ENCODE measurements at places on chromosomes 16 and 17. TPM values are rescaled to one million over a fixed set of nuclear protein-coding genes. Genes with fewer than 3 reads are reported as not detected.

DNA sequence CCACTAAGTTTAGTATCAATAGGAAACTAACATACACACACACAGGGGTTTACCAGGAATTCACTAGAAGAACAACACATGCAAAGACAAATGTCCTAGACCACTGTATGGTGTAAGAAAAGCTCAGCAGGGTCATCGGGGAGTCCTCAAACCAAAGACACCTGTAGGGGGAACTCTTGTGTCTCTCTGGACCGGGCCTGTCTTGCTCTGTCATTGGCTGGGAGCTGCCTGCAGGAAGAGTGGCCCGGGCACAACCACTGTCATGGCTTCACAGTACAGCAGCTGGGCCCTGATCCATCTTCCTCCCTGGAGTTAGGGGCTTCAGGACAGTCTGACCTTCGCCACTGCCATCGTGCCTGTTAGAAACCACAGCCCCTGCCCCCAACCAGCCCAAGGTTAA lies 263.6 kb upstream of the DYNLRB2 start:
- DNase-seq: no peak

GRCh38 chr16:86988920-86989696 lies 328.1 kb downstream of the C16orf95 start:
- no peak for DNase-seq

GRCh38 chr16:54102888-54103866 lies 183.4 kb downstream of the IRX3 start:
- DNase-seq: no peak

DNA sequence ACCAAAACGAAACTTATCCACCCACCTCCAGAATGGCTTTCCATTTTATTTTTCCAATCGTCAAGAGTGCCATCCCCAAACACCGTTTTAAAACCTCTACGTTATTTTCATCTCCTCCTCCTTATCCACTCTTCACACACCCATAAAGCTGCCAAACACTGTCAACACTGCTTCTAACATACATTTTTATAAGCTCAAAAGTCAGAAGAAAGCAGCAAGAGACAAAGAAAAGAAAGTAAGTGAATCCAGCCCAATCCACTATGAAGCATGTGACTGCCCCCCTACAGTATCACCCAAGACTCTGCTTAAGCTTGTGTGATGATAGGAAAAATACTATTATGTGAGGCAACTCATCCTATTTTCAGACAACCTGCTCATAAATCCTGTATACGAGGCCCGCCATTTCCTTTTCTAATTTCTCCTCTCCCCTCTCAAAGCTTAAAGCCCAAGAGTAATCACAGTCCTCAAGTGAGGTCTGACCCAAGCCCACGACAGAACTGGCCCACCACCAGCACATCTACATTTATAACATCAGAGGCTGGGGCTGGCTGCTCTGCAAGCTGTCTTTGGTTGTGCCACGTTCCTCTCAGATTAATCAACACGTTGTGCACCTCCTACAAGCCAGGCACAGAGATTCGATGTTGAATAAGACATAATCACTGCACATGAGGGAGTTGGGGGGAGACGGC lies 16.3 kb downstream of the USP31 start:
- peak; percentile 39 for DNase-seq

- DNase-seq: no peak
These were observed 109.1 kb downstream of the C16orf78 start for GRCh38 chr16:49482690-49483089.

GRCh38 chr16:83623091-83623730 lies 184.6 kb upstream of the HSBP1 start:
- no peak for DNase-seq

- no peak for DNase-seq
These were observed 214.7 kb downstream of the SPECC1 start for GRCh38 chr17:20223808-20224328.

DNA sequence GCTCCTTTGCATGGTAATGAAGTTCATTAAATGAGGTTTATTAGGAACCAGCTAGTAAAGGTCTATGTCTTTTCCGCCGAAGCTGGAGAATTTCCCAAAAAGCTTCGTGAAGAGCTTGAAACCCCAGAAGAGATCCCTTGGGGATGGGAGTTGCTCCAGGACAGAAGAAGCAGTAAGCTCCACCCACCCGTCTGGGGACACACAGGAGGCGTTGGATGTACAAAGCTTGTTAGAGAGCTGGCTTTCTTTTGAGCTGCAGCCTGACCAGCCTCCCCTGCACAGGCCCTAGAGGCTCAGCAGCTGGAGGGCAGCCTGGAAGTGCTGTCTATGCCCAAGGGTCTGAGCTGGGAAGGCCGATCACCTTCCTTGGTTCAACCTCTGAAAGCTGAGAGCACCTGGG lies 147.4 kb upstream of the SDK2 start:
- no peak for DNase-seq

GRCh38 chr17:14202388-14203166 lies 34.1 kb downstream of the CDRT15 start:
- no peak for DNase-seq

- peak; percentile 86 for DNase-seq
These were observed 95.6 kb upstream of the CDYL2 start for GRCh38 chr16:80899809-80900592.

- DNase-seq: peak; percentile 40
These were observed 48.1 kb downstream of the XPO6 start for GRCh38 chr16:28163699-28164098.

- no peak for DNase-seq
These were observed 19.0 kb downstream of the SPIRE2 start for GRCh38 chr16:89847051-89847939.

DNA sequence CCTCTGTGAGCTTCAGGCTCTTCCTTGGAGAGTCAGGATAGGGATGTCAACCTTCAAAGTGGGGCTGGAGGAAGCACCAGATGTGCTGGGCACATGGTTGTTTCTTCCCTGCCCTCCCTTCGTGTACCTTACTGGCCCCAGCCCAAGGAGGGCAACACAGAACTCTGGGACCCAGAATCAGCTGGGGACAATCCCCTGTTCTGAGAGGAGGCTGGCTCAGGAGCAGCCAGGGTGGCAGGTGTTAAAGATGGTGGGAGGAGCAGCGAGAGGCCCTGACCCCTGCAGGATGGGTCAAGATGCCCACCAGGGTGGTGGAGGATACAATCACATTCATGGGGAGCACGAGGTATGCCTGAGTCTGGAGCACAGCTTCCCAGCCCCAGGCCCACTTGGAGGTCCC lies 300.4 kb downstream of the ABCC12 start:
- no peak for DNase-seq

- DNase-seq: peak; percentile 62
These were observed 7.3 kb downstream of the ARHGAP27 start for GRCh38 chr17:45425125-45425983.

DNA sequence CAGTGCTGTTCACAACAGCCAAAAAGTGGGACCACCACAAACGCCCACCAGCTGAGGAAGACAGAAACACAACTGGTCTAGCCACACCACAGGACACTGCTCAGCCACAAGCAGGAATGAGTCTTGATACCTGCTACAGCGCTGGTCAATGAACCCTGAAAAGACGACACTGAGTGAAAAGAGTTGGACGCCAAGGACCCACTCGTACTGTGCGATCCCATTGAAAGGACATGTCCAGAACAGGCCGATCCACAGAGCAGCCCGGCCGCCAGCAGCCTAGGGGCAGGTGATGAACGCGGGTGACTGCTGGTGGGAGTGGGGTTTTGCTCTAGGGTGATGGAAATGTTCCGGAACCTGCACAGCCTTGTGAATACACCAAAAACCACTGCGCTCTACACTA lies 10.6 kb upstream of the SLC38A8 start:
- DNase-seq: no peak

GRCh38 chr16:77599793-77600415 lies 122.4 kb upstream of the NUDT7 start:
- peak; percentile 61 for DNase-seq

GRCh38 chr16:66581246-66581952 lies 2.1 kb downstream of the CMTM2 start:
- peak; percentile 9 for DNase-seq

GRCh38 chr16:83769397-83770008 lies 38.3 kb upstream of the HSBP1 start:
- DNase-seq: no peak

- DNase-seq: no peak
These were observed 154.2 kb downstream of the MRM1 start for GRCh38 chr17:36755586-36755985.

DNA sequence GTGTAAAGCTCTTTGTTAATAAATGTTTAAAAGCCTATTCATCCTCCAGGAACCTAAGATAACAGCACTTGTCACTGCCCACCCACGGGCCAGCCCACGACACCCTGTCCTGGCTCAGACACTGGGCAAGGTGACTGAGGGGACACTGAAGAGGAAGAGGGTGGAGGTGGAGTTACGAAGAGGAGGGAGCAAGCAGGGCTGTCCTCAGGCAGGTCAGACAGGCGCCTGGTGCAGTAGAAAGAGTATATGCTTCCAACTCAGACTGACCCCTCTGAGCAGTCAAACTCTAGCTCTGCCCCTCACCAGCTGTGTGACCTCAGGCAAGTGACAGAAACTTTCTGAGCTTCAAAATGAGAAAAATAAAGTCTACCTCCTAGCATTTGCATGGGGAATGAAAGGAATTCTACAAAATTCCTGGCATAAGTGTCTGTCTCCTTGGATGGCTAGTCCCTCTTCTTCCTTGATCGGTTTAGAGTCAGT lies 22.8 kb downstream of the TEX2 start:
- no peak for DNase-seq

GRCh38 chr17:82846061-82846691 lies 6.4 kb upstream of the ZNF750 start:
- no peak for DNase-seq

DNA sequence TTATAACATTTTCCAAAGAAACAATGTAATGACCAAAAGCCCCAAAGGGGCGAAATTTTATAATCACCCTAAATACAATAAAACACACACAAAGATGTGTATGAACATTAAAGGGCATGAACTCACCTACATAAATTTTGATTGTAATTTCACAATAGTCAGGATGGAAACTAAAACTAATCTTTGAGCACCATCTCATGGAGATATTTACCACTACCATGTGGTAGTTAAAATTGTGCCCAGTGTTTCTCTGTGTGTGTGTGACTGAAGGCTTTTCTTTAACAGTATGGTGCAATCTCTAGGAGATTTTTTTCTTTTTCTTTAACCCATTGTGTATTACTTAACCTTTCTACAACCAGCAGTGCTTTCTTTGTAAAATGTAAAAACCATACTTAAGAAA lies 19.7 kb upstream of the MEIOC start:
- peak; percentile 41 for DNase-seq

DNA sequence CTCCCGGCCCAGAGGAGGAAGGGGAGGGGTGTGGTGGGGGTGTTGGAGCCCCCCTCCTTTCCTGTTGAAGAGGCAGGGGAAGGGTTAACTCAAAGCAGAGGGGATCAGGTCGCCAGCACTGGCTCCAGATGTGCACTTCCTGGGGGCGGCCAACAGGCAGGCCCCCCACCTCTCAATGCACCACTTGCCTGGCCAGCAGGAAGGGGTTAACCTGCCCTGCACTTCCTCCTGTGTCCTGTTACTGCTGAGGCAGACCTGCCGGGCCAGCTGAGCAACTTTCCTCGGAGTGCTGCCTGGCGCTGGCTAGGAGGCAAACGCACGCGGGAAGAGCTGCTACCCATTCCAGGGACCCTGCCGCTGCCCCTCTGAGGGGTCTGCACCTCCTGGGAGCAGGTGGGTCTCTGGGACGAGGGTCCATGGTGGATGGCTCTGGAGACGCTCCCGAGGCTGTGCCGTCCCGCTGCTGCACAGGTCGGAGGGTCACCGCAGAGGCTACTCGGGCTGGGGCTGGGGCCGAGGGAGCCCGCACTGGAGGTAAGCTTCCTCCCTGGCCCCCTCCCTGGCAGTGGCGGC lies at the start of gene EPN3:
EPN3 (plus strand) TSS at position 284 of the 573 bp plus-strand sequence. CDS start 3,822 bp downstream, outside the sequence.
- no peak for DNase-seq

- no peak for DNase-seq
These were observed 19.7 kb upstream of the PIK3R5 start for GRCh38 chr17:8985054-8985701.

- DNase-seq: no peak
These were observed 75.5 kb downstream of the SOCS1 start for GRCh38 chr16:11180489-11180888.

DNA sequence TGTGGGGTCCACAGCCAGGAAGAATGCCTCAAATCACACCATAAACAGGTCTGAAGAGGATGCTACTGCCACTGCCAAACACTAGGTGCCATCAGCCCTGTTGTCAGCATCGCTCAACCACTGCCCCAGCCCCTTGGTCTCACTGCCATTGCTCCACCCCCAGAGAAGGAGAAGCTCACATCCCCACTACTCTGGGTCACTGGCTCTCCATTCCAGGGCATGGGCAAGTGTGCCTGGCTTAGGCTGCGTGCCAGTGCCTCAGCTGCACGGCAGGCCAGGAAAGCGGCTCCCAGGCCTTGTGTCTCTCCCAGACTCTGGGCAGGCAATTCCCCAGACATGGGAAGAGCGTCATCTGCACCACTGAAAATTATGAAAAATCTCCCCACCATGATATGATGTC lies 1.2 kb upstream of the IGSF6 start:
- DNase-seq: no peak

- DNase-seq: no peak
These were observed 10.5 kb downstream of the NUDT16L1 start for GRCh38 chr16:4703906-4704305.

DNA sequence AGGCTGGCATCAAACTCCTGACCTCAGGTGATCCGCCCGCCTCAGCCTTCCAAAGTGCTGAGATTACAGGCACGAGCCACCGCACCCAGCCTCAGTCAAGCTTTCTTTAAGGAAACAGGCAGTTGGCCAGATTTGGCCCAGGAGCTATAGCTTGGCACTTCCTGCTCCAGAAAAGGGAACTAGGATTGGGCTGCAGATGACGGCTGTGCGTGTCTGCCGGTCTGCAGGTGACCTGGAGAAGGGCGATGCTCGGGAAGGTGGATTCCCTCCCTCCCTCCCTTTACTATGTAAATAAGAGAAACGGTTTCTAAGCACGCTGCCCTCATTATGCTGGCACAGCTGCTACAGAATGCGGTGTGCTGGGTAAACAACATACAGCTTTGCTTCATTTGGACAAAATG lies 215.9 kb downstream of the RPTOR start:
- no peak for DNase-seq

- no peak for DNase-seq
These were observed 204.0 kb upstream of the CCL2 start for GRCh38 chr17:34051046-34051445.

- DNase-seq: peak; percentile 27
These were observed 415 bp downstream of the ABCA5 start for GRCh38 chr17:69326377-69327059.

FBXW10B gene
- 0.11 TPM for polyA plus RNA-seq

SLC47A1 gene
- 0.12 TPM for polyA plus RNA-seq

BCL6B gene
- 0.07 TPM for polyA plus RNA-seq

IGF2BP1 gene
- polyA plus RNA-seq: 1.4 TPM

PRCD gene
- 0.72 TPM for polyA plus RNA-seq

CLEC18A gene
- polyA plus RNA-seq: not detected

SRCIN1 gene
- not detected for polyA plus RNA-seq

ACSM3 gene
- polyA plus RNA-seq: 0.32 TPM

SLC38A8 gene
- not detected for polyA plus RNA-seq

ITPRIPL2 gene
- polyA plus RNA-seq: 19.8 TPM

COPRS gene
- 98.7 TPM for polyA plus RNA-seq

STH gene
- not detected for polyA plus RNA-seq

C1QL1 gene
- polyA plus RNA-seq: 1.0 TPM

MXRA7 gene
- 307 TPM for polyA plus RNA-seq

IRX3 gene
- polyA plus RNA-seq: 0.22 TPM

CBX2 gene
- 0.77 TPM for polyA plus RNA-seq

Data from fibroblast of lung (primary cell).